ENCODE measurements at places on chromosomes 13 and 19.

GRCh38 chr19:43776286-43776685 is 4.5 kb downstream of the KCNN4 start:
- DNase-seq: no peak

DNA sequence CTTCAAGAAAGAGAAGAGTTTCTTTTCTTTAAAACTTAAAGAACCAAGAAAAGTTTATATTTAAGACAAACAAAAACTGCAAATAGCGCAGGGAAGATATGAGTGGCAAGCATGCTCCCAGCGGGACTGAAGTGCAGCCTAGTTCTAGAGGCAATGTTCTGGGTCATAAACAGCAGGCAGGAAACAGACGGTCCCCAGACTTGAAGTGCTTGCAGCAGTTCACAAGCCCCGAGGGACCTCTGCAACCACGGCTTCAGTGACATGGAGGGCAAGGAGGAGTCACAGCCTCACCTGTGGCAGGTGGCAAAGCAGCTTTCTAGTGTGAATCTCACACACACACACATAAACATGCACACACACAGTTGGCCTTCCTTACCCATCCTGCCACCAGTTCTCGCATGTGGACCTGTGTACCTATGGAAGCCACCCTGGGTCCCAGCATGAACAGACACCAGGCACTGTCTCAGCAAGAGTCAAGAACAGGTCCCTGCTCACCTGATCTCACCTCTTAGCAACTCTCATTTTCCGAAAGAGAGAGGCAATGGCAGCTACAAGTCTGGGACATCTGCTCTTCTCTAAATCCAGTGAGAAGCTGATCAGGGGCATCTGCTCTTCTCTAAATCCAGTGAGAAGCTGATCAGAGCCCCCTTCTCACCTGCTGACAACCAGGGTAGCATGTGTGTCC is 162.0 kb downstream of the EFNB2 start:
- DNase-seq: no peak

DNA sequence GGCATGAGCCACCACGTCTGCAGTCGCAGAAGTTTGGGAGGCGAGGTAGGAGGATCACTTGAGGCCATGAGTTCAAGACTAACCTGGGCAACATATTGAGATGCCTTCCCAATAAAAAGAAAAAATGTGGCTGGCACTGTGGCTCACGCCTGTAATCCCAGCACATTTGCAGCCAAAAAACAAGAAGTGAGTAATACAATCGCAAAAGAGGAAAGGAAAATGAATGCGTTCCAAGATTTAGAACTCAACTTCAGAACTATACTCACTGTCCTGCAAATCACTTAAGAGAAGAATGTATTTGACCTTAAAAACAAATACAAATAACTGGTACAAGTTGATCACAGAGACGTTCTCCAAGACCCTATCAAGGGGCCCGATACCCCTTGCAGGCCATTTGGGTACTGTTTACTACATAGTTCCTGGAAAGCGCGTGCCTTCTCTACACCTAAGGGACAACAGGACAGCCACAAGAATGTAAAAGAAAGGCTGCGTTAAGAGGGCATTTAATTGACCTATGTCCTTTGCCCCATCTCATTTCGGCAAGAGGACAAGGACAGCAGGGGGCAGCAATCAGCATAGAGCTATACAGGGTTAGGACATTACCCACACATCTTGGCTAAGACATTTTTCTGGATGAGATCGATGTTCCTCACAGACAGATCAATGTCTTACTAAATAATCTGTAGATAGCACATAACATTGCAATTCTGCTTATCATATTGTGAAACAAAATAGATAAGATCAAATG is 41.3 kb downstream of the FLT3 start:
- no peak for DNase-seq

- no peak for DNase-seq
Measured at GRCh38 chr19:12607631-12608030, 3.0 kb downstream of the ZNF490 start.

GRCh38 chr19:55253842-55254624 is 4.8 kb downstream of the PPP6R1 start:
- DNase-seq: no peak

DNA sequence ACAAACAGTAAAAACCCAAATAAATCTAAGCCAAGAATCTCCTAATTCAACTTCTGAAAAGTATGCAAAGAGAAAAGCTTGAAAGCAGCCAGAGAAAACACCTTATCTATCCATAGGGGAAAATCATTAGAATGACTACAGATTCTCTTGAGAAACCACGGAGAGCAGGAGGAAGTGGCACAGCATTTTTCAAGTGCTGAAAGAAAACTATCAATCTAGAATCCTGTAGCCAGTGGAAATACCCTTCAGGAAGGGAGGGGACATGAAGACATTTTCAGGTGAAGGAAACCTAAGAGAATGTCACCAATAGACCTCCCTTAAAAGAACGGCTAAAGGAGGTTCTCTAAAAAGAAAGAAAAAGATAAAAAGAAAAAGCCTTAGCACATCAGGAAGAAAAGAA is 66.2 kb upstream of the XPO4 start:
- DNase-seq: no peak

DNA sequence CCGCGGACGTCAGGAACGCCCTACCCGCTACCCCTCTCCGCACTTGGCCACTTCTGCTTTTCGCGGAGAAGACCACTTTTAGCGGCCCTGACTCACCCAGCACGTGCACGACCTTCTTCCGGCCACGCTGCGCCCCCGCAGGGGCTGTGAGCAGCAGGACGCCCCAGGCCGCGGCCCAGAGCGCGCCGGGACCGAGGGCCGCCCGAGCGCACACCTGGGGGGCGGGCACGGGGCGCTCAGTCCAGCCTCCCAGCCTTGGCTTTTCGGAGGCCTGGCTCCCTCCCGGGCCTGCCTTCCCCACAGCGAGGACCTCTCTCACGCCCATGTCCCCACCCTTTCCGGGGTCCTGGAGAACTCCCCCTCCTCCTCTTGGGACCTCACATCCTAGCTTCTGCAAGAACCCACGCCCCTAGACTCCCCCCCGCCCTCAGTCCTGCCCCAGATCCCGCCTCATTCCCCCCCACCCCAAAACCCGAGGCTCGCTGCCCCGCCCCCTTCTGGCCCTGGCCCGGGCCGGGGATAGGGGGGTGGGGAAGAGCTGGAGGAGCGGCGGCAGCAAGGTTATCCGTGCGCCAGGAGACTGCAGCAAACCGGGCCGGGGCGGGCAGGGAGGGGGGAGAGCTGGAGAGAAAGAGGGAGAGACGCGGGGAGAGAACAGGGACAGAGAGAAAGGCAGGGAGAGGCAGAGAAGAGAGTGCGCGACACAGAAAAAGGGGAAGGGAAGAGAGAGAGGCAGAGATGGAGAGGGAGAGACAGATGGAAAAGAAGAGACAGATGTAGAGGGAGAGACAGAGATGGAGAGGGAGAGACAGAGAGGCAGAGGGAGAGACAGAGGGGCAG is 11.5 kb downstream of the TM6SF2 start:
- no peak for DNase-seq

- DNase-seq: no peak
Measured at GRCh38 chr13:100611678-100612492, 23.3 kb upstream of the GGACT start.

- no peak for DNase-seq
Measured at GRCh38 chr13:30585748-30586262, 31.9 kb upstream of the USPL1 start.

- DNase-seq: no peak
Measured at GRCh38 chr13:70889163-70889562, 780.9 kb upstream of the KLHL1 start.

DNA sequence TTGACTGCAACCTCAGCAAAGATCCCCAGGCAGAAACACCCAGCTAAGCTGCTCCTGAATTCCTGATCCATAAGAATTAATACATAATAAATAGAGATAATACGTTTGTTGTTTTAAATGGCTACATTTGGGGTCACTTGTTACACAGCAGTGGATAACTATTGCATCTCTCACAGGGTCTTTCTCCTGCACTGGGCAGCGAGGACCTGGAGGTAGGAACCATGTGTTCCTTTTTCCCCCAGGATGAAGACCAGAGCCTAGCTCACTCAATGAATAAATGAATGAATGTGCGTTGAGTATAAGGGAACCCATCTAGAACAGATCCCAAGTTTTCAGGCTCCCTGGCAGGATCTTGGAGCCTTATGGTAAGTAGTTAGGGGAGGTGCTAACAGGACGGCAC is 30.7 kb downstream of the F2RL3 start:
- DNase-seq: no peak

- DNase-seq: no peak
Measured at GRCh38 chr13:103539721-103540381, 473.6 kb upstream of the SLC10A2 start.

GRCh38 chr13:110467516-110468110 is 93.9 kb downstream of the RAB20 start:
- no peak for DNase-seq
